ENCODE measurements at places on chromosomes 11 and 22. TPM values are rescaled to one million over a fixed set of nuclear protein-coding genes. Genes with fewer than 3 reads are reported as not detected.

Gene MYO18B
- total RNA-seq = not detected

Gene CD3E
- not detected for total RNA-seq

Gene OSBP2
- 3.4 TPM for total RNA-seq

Gene C22orf31
- total RNA-seq = not detected

Gene MS4A4A
- total RNA-seq = not detected

Gene ZC3H12C
- total RNA-seq = 5.1 TPM

Gene ELF5
- 0.74 TPM for total RNA-seq

Gene PHF21B
- total RNA-seq = not detected

Gene ANO1
- 15.3 TPM for total RNA-seq

Gene SYT13
- not detected for total RNA-seq

Gene RNF214
- total RNA-seq = 3.6 TPM

Gene RIMBP3C
- total RNA-seq = not detected

Gene HBG2
- total RNA-seq = not detected

Gene ACTN3
- total RNA-seq = 0.14 TPM

Gene TIMP3
- total RNA-seq = 43.9 TPM

Gene ADM2
- 1.4 TPM for total RNA-seq

Gene DERL3
- 2.8 TPM for total RNA-seq

Gene C22orf15
- 0.35 TPM for total RNA-seq

Gene CDK2AP2
- total RNA-seq = 45.8 TPM

Gene CLNS1A
- 130 TPM for total RNA-seq

Gene F2
- total RNA-seq = not detected

Gene A4GALT
- 27.7 TPM for total RNA-seq

Gene SCARF2
- total RNA-seq = 3.0 TPM

Gene CASP5
- not detected for total RNA-seq

Gene KRTAP5-5
- not detected for total RNA-seq

Gene CHRM1
- not detected for total RNA-seq

Gene TENM4
- 4.2 TPM for total RNA-seq

Gene OR4A16
- total RNA-seq = not detected

Gene SAA4
- total RNA-seq = 0.42 TPM

Gene WNT11
- total RNA-seq = 0.21 TPM

Gene HTR3A
- total RNA-seq = not detected

Gene GRIA4
- total RNA-seq = not detected

Gene MPPED2
- total RNA-seq = not detected

Gene SUSD2
- 1.7 TPM for total RNA-seq

Gene LMF2
- total RNA-seq = 55.9 TPM

Gene ANO3
- total RNA-seq = 0.07 TPM

Gene CSNK1E
- total RNA-seq = 155 TPM

Gene TRIM29
- total RNA-seq = 489 TPM
